ENCODE measurements at places on chromosomes 5 and 9.

GRCh38 chr9:83956086-83956435, 24.0 kb downstream of the HNRNPK start:
- no peak for DNase-seq

GRCh38 chr5:655406-655805, 37.7 kb downstream of the TPPP start:
- DNase-seq, result no peak

- no peak for DNase-seq
Measured at GRCh38 chr5:74224331-74224730, 416.2 kb downstream of the ENC1 start.

DNA sequence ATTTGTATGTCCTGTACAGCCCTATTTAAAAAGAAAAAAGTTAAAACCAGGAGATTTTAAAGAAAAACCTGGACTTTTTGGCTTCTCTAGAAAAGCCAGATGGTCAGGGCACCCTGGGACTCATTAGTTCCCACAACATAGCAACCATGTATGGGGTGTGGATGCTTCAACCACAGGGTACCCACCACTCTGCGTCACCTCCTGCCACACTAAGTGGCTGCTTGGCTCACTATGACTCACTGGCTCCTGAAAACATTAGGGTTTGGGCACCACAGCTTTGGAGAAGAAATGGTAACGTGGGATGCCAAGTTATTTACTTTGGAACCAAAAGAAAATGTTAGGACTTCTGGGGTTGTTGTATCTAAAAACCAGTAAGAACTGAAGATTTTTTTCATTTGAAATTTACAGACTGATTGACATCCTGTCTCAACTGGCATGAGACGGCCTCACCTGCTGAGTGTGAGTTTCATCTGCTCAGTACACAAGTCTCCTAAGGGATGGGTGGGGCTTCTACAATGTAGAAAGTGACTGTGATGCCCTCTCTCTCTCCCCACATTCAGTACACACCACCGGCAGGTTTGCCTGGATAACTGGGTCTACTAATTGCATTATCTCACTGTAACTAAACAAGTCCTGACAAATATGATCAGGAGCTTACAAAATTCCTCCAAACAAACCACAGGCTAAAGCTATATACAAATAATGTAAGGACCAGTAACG, 103.9 kb downstream of the ESM1 start:
- DNase-seq, result no peak

DNA sequence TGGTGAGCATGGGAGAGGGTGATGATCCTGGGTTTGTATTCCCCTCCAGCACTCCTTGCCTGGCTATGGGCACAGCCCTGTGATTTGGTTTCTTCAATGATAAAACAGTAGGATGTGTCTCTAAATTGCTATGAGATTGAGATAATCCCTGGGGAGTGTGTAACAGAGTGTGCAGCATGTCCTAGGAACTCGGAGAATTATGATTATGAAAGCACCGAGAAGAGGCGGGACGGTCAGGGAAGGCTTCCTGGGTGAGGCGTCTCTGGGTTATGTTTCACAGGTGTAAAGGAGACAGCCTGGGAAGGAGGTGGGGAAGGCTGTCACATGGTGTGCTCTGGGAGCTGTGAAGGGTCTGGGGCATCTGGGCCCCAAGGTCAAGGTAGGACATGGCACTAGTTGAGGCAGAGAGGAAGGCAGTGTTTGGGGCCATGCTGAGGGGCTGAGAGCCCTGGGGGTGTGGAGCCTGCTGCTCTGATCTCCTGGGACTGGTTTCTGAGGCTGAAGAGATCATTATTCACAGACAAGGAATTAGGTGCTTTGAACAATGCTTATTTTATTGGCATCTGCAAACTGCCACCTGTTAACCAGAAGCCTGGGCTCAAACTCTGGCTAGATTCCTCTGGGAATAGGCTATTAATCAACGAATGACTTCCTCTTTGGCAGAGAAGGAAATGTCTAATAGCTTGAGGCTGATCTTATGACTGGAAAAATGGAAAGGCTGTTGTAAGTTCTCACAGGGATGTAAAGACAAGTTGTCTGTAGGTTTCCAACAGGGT, 73.8 kb upstream of the IL12B start:
- DNase-seq, result no peak

DNA sequence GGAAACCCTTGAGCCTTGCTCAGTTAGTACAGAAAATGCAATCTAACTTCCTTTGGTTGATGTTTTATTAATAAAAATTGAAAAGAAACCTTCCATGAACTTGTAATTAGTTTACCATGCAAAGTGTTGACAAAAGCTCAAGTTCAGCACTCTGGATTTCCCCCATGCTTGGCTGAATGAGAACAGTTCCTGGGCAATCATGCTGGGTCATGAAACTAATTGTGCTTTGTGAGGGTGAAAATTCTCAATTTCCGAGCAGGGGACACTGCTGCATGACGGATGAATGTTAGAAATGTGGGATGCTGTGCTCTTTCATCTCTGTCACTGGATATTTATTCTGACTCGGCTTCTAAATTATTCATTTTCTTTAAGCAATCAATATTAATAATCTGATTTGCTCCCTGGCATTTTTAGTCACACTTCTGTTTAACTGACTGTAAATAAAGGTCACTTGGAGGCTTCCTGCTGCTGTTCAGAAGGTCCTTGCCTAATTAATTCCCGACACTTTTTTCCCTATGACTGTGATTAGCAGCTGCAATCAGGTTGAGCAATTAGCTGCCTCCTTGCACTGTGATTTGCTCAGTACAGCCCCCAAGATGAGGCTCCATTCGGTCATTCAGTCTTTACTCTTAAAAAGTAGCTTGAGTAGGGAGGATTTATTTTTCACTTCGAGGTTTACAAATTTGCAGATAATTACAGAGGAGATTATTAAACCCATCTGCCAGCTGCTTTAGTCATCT, 678.1 kb upstream of the ZNF608 start:
- no peak for DNase-seq

DNA sequence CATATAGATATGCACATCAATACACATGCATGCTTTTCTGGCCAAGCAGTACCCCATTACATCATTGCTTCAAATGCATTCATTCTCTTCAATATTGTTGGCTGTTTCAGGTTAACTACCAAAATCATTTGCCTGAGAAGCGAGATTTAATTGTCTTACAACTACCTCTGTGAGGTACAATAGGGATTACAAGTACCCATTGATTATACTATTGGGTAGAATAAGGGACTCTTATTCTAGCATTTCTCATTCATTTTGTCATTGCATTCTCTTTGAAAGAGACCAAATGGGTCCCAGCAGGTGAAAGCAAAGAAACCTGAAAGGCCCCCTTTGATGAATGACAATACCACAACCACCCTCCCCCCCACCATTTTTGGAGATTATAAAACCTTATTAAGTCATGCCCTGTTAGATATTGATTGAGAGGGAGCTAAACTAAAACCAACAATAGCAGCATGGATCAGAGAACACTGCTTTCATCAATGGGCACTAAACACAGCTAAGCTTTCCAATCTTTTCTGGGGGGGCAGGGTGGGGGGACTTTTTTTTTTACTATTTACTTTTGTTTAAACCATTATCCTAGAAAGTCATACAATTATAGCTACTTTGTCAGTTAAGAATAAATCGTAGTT, 375.0 kb upstream of the CCNH start:
- no peak for DNase-seq

- DNase-seq, result no peak
Measured at GRCh38 chr5:171137768-171138525, 171.1 kb upstream of the TLX3 start.

GRCh38 chr9:134412298-134412711, 86.0 kb downstream of the RXRA start:
- DNase-seq, result no peak

DNA sequence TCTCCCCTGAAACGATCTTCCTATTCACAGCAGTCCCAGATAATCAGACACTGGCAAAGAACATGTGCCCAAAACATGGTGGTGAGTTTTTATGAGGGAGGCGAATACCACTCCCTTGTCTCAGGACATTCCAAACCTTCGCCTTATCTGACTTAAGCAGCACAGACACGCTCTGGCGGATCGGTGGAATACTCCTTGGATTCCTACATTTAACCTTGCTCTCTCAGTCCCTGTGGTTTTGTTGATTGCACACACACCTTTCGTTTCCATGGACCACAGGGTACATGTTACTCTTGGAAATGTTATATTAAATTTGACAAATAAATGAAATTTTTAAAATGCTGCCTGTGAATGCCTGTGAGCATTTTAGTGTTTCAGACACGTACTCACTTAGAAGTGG, 87.8 kb upstream of the CPEB4 start:
- no peak for DNase-seq

GRCh38 chr9:112755016-112755427, 4.5 kb downstream of the SNX30 start:
- no peak for DNase-seq

DNA sequence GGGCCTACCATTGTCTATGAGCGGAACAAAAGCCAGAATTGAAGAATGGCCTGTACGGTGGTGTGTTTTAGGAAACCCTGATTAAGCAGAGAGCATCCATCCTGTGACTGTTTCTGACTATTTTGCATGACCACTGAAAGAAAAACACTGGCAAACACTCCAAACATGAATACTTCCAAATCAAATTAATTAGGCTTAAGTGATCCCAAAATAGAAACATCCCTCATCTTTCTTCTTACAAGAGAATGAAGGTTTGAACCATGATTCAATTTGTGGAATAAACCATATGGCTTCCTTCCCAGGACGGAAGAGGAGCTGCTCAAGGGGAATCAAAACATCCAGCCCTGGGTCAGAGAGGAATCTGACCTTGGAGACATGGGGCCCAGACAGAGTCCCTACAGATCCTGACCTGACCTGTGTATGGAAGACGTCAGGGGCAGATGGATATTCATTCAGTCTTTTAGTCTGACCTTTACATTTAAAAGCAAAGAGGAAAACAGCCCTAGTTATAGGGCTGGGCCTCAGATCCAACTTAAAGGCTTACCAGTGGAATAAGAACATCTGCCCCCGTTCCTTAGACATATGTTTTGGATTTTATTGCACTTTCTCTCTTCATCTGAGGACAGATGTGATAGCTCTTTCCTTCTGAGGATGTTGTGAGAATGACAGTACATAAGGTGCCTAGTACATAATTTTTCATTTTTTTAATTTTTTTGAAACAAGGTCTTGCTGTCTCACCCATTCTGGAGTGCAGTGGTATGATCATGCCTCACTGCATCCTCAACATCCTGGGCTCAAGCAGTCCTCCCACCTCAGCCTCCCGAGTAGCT, 17.6 kb upstream of the RECK start:
- DNase-seq, result peak; percentile 40

DNA sequence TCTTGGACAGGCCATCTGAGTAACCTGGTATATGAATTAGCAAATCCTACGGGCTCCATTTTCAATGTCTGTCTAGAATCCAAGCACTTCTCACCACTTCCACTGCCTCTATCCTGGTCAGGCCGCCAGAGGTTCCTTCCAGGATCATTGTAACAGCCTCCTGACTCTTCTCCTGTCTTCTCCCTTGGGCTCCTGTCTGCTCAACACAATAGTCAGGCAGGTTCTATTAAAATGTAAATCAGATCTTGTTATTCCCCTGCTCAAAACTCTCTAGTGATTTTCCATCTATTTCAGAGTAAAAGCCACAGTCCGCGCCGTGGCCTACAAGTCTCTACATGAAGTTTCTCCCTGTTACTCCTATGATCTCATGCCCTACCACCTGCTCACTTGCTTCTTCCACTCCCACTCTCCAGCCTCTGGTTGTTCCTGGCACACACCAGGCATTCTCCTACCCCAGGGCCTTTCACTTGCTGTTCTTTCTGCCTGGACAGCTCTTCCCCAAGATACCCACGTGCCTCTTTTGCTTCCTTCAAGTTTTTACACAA, 21.7 kb downstream of the ZNF366 start:
- no peak for DNase-seq

- no peak for DNase-seq
Measured at GRCh38 chr5:378976-379742, 57.6 kb downstream of the AHRR start.

GRCh38 chr9:2023532-2023931, 8.4 kb downstream of the SMARCA2 start:
- no peak for DNase-seq

GRCh38 chr5:29307478-29307877, 1886.0 kb upstream of the CDH6 start:
- DNase-seq, result no peak

DNA sequence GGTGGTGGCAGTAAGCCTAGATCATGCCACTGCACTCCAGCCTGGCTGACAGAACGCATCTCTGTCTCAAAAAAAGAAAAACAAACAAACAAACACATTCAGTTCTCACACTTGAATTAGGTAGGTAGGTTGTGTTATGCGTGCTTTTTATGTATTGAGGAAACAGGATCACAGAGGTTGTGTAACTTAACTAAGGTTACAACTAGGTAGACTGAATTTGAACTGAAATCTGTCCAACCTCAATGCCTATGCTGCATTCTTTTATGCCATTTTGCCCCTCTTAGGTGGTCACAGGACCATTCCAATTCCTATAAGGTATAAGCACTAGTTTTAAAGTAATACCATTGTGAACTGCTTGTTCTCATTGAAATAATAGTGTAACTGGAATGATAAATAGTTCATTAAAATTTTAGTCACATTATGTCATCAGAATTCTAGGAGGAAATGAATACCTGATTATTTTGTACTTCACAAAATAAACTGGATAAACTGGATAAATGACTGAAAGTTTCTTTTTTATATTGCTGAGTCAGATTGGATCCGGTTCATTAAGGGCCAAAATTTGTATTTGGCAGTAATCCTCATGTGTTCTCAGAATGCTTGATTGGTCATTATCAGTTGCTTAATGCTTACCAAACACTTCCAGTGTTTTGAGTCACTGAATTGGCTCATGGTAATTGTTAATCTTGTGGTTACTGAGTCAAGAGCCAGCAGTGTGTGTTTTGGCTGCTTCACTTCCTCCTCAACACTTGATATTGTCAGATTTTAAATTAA, 7.1 kb downstream of the UBAP1 start:
- peak; percentile 79 for DNase-seq

GRCh38 chr5:17846496-17846895, 212.2 kb downstream of the TAF11L14 start:
- DNase-seq, result no peak

DNA sequence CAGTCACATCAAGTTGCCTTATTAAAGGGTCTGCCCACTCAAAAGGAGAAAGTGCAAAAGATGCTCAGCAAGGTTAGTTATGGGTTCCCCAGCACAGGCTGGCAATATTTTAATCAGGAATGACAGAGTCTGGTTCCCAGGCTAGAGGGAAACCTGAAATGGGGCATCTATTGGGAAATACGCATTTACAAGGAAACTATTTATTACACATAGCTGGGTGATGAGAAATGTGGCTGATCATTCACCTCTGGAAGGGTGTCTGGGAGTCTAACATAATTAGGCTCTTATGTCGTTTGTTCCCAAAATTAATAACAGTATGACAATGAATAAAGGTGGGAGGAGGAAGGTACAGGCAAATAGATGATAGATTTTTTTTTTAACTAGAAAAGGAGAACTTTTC, 314.7 kb downstream of the ENC1 start:
- no peak for DNase-seq

GRCh38 chr5:78985725-78986223, 664 bp upstream of the ARSB start:
- DNase-seq, result no peak

GRCh38 chr9:98880311-98881015, 63.2 kb upstream of the COL15A1 start:
- no peak for DNase-seq

GRCh38 chr9:98248737-98249474, 6.5 kb downstream of the TBC1D2 start:
- peak; percentile 94 for DNase-seq
